ENCODE measurements at places on chromosomes 2 and 18.

GRCh38 chr2:118813601-118814339 lies 33.7 kb downstream of the EN1 start:
- DNase-seq, result no peak

- DNase-seq, result no peak
These were observed 932.9 kb downstream of the TDRD15 start for GRCh38 chr2:22056621-22057132.

DNA sequence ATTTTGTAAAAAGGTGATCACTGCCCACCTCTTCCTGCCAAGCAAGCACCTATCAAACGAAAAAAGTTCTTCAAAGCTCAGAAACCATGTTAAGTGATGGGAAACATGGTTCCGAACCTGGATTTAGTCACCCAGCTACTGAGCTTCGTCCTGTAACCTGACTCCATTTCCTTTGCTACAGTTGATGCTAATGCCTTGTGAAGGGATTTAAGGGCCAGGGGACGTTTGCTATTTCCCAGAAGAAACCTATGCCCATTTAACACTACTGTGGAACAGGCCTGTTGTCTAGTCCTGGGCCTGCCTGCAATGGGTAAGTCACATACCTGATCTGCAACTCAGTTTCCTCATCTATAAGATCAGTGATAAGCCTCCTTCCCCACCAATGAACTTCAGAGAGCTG lies 14.8 kb downstream of the SERPINE2 start:
- DNase-seq, result no peak

DNA sequence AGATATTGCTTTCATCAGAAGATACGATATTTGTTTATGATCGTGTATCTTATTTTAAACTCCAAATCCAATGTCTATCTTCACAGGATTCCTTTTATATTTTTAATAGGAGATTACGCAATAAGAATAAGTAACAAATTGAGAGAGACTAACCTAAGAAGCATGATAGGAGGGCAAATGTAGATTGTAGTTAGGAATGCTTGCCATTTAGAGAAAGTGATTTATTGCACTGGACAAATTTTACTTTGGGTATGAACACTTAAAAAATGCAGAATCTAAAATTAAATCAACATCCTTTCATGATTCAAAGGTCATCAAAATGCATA lies 563.4 kb upstream of the POU3F3 start:
- DNase-seq, result no peak

- no peak for DNase-seq
These were observed 27.1 kb upstream of the RHOB start for GRCh38 chr2:20419752-20420151.

DNA sequence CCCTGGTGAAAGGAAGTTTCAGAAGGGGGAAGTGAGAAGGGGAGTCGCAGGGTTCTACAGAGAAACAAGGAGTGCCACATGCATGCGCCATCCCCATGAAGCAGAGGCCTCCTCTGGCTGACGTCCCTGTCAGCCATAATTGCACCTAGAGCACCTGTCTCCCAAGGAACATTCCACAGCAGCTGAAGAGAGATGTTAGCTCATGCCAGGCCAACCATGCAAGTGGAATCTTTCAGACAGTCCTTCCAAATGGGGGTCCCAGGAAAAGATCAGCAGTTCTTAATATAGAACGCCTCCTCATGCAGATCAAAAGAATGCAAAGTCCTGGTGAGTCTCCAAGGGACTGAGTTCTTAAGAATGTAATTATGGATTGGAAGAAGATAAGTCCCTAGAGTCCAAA lies 29.6 kb downstream of the MRO start:
- no peak for DNase-seq

- no peak for DNase-seq
These were observed 175.5 kb upstream of the KLF7 start for GRCh38 chr2:207341112-207341750.

DNA sequence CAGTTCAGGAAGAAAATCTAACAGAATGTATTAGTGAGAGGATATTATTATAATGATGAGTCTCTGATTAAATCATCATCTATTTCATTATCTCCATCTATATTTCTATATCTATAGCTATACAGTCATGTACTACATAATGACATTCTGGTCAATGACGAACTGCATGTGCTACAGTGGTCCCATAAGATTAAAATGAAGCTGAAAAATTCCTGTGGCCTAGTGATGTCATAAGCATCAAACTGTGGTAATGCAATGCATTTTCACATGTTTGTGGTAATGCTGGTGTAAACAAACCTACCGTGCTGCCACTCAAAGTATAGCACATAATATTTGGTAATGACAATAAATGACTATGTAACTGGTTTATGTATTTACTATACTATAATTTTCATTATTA lies 1127.9 kb upstream of the CHAC2 start:
- no peak for DNase-seq

DNA sequence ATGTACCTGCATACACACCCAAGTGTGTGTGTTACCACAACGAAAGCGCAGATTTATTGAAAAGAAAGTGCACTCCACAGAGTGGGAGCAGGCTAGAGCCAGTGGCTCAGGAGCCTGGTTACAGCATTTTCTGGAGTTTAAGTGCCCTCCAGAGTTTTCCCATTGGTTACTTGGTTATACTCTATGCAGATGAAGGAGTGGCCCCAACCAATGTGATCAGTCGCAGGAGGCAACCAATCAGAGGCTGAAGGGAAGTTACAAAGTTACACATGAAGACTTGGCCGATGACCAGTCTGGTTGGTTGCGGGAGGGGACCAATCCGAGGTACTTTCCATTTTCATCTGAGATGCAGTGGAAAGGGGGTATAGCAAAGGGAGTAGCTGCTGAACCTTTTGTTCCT lies 13.5 kb upstream of the PRLH start:
- no peak for DNase-seq

- DNase-seq, result no peak
These were observed 133.3 kb downstream of the GFPT1 start for GRCh38 chr2:69253611-69254301.

DNA sequence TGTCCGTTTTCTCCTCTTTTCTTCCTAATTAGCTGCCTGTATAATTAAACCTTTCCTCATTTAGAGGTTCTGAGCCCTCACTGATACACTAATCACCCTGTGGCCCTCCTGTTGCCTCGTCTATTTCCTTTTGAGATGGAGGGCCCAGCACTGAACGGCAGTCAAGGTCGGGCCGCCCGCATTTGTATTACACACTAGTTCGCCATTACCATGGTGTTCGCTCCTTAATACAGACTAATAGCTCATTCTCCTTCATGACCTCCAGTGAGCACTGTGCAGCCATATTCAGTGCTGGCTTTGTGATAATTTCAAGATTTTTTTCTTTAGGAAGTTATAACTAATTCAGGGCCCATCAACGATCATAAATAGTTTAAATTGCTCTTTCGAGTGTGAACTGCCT lies 64.1 kb downstream of the SLC4A3 start:
- DNase-seq, result no peak

DNA sequence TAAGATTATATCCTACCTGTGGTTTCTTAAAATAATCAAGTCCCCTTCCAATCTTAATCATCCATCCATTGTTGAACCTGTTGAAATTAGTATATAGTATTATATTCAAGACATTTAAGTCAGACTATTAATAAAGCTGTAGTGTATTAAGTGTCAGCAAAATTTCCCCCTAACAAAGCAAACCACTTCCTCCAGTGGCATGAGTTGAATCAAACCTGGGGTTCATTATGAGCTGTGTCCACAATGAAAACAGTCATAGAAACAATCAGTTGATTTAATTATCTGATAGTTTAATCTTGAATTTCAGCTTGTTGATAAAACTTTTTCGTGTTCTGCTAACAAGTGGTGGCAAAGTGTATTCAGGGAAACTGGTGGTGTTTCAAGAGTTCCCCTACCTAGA lies 11.3 kb downstream of the MITD1 start:
- DNase-seq, result no peak

Data from T-helper 9 cell (primary cell).